HFF-Myc (cell line): ENCODE measurements at places on chromosomes 5 and 9.

DNA sequence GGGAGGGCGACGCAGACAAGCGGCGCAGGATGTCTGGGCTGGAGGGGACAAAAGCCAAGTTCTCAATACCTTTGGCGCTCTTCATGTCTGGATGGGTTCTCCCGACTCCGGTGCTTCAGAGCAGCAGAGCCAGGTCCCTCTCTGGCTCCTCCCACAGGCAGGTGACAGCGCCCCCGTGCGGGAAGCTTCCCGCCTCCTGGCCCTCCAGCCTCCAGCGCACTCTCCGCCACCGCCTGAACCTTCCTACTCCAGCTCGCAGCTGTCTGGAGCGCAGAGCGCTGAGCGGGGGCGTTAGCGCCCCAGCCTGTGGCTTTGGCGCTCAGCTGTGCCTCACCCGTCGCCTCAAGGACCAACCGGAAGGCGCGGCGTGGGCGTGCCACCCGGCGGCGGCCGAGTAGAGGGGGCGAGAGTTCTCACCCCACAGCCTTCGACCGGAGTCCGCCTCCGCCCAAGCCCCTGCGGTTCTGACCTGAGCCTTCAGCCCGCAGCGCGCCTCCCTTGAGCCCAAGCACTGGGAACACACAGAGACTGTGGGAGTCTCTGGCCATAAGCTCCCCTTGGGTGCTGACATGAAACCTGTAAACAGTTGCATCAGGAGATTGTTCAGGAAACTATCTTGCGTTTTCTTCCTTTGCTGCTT lies at the start of gene SLCO4C1:
Gene SLCO4C1, minus strand, starts transcription at position 107 of the 640 bp plus-strand sequence. Its CDS starts 22 bp downstream, at position 85.
- DNase-seq, result no peak

GRCh38 chr9:94632737-94633136 lies 6.6 kb downstream of the FBP1 start:
- DNase-seq, result no peak

- DNase-seq, result no peak
These were observed 14.3 kb downstream of the OTULINL start for GRCh38 chr5:14595891-14596290.

DNA sequence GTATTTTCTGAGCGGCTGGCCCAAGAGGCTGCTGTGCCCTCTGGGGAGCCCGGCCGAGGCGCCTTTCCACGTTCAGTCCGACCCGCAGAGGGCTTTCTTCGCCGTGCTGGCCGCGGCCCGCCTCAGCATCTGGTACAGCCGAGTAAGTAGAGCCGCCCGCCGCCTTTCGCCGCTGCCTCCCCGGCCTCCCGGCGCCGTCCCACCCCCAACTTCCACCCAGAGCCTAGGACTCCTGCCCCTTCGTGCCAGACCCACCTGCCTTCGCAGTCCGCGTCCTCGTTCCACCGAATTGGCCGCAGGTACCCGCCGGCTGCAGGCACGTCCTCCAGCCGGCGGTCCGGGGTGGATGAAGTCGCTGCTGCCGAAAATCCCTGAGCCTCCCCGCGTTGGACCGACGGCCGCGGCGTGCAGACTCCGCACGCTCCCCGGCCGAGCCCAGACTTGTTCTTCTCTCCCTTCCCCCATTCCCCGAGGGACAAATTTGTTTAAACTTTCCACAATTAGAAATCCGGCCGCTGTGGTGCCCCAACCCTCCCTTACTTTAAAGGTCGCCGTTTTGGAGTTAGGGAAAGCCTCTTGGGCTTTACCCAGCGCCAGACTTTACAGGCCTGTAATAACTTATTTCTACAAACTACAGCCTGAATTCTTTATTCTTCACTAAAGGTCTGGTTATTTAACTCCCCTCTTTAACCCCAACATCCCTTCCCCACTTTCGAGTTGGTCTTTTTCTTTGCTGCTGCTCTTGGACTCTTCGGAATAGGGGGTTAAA lies 589 bp downstream of the RIC1 start:
- DNase-seq, result no peak

DNA sequence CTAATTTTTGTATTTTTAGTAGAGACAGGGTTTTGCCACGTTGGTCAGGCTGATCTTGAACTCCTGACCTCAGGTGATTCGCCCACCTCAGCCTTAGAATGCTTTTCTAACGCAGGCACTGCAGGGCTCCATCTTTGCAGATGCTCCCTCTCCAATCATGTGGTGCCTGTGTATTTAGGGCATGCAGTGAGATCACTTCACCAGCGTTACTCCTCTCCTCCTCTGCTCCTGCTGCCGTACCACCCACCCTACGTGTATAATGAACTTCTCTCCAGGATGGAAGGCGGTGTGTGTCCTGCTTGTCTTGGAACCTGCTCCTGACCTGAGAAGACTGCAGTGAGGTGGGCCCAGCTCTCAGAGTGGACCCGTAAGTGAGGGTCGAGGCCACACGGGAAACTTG lies 13.6 kb upstream of the CFAP157 start:
- no peak for DNase-seq

DNA sequence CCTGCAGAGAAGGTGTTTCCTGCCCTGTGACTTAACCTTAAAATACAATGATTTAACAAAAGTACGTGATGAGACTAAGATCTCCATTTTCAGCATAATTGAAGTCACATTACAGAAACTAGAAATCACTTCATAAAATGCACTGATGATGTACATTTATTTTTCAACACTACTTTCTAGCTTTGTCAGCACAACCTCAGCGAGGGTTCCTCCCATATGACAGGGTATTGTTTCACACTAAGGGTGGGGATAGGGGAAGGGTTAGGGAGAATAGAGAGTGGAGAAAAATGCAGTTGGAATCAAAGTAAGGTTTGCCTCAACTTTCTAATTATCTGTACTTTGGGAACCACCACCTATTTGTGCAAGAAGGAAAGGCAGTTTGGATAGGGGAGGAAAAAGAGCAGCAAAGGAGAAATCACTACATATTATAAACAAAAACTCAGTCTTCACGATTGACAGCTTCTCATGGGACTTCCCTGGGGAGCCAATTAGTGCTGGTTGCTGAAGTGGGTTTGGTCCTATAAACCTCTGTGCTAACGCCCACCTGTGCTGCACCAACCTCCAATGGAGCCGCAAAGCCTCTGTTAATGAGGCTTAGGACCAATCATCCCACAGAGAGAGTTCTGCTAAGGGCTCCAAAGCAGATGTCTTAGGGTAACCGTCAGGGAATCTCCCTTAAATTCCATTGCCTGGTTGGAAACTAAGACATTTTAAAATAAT lies 369.2 kb upstream of the PDE4D start:
- DNase-seq, result no peak

DNA sequence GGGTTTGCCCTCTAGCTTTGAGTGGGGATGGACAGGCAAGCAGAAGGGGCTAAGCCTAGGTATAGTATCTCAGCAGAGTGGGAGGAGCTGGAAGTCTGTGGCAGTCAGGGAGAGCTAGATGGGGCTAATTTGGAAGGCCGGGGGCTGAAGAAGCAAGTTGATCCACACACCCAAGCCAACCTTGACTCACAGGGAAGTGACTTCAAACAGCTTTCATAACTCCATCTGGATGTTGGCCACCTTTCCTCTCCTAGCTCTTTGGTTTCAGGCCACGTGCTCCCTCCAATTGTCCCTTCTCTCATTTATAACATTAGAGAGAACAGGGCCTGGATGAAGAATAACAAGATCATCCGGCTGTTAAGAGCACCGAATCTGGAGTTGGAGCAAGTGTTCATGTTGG lies 36.8 kb downstream of the EGR1 start:
- DNase-seq, result no peak

DNA sequence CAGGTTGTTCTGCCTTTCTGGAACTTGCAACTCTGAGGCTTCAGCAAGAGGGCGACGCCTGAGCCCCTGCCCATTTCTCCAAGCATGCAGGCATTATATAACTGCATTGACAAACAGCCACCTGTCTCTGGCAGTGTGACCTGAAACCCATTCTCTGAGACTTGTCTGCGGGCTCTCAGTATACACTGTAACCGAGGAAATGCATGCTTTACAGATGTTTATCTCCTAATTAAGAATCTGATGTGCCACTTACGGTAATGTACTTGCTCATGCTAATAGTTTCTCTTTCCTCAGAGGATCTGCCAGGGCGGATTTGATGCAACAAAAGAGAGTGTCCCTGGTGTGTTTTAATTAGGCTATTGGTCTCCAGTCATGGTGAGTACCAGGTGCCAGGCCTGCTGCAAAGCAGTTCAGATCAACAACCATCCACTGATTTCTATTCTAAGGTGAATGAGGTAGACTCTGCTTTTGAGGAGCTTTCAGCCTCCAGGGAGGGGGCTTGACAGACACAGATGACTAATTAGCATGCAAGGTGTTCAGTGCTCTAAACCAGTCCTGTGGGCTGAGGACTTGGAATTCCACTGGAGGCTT lies 593.7 kb upstream of the KLF4 start:
- DNase-seq, result no peak

GRCh38 chr5:172886476-172886875 lies 52.4 kb downstream of the ERGIC1 start:
- no peak for DNase-seq

- DNase-seq, result no peak
These were observed 16.0 kb downstream of the TRAF1 start for GRCh38 chr9:120910643-120911042.

GRCh38 chr5:107090506-107090905 lies 580.2 kb downstream of the EFNA5 start:
- DNase-seq, result no peak

GRCh38 chr5:152349683-152350526 lies 55.2 kb downstream of the NMUR2 start:
- DNase-seq, result no peak

DNA sequence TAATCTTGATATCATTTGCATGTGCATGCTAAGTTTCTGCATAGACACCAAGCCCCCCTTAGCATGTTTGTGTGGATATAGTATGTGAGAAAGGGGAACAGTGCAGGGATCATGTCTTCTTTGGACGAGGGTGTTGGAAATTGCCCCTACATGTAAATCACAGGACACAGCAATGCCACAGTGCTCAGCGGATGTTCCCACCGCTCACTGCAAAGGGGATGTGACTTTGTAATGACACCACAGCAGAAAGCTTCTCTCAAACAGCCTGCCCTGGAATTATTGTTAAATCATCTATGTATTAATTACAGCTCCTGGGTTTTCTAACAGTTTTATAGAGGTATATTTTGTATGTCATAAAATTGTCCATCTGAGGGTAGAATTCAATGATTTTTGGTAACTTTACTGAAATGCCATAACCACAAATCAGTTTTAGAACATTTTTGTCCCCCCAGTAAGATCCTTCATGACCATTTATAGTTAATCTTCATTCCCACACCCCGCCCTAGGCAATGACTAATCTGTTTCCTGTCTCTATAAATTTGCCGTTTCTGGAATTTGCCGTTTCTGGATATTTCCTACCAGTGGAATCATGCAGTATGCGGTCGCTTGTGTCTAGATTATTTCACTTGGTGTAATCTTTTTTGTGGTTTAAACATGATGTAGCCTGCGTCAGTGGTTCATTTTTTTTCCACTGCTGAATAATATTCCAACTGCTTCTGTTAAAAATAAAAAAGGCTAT lies 648.5 kb upstream of the WWC1 start:
- DNase-seq, result peak; percentile 80

DNA sequence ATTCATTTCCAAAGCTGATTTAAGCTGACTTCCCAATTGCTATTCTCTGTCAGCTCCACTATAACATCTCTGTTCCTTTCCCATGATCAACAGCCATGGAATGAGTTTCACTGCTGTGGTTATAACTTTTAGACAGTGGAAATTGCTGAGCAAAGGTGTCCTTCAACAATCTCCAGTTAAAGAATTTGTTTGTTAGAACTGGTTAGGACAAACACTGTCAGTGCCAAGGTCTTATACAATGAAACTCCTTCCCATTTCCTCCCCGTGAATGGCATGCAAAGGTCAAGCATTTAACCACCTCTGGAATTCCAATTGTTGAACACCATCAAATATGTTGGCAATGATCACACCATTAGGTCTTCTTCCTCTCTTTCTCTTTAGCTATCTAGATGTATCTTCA lies 45.7 kb upstream of the GHR start:
- no peak for DNase-seq

DNA sequence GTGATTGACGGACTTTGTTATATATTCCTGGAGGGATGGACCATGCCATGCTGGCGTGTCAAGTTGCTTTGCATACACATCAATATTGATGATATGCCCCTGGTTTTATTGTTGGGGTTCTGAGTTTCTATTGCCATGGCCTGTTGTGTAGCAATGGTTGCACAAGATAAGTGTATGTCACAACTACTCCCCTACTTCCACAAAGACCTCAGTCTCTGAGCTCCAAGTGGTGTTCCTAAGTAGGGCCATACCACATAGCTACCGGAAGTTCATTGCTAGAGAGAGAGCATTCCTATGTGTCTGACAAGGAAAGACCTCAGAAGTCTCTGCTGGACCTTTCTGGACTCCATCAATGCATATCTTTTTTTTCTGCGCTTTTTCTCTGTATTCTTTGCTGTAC lies 19.8 kb downstream of the TXNDC8 start:
- no peak for DNase-seq

GRCh38 chr9:13139641-13140171 lies 139.8 kb downstream of the MPDZ start:
- peak; percentile 61 for DNase-seq

- no peak for DNase-seq
These were observed 7.3 kb downstream of the PRR7 start for GRCh38 chr5:177453852-177454396.

- DNase-seq, result no peak
These were observed 17.3 kb upstream of the RNU6ATAC start for GRCh38 chr9:134181648-134182034.

GRCh38 chr5:117212866-117213265 lies 638.2 kb upstream of the SEMA6A start:
- DNase-seq, result no peak

DNA sequence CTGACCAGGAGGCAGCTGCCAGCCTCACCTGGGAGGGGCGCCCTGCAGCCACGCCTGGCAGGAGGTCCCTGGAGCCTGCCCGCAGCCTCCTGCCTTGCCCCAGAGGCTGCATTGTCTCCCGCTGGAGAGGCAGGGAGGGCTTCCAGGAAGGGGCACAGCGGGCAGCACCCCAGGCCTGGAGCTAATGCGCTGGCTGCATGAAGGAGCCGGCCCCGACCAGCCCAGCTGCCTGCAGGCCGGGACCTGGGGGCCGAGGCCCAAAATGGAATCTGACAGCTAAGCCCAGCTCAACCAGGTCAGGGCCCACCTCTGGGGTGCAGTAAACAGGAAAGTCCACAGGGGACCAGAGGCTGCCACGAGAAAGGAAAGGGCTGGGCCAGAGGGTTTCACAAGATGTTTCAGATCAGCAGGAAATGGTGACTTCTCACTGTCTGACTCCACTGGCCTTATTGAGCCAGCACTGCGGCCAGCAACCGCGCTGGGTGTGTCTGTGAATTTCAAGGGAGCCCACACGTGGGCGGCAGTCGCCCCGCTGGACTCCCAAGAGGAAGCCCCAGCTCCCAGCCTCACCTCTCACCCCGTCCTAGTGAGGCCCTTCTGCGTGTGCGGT lies 18.6 kb upstream of the NOTCH1 start:
- no peak for DNase-seq

GRCh38 chr5:2747363-2748162 lies 3.9 kb downstream of the IRX2 start:
- no peak for DNase-seq

DNA sequence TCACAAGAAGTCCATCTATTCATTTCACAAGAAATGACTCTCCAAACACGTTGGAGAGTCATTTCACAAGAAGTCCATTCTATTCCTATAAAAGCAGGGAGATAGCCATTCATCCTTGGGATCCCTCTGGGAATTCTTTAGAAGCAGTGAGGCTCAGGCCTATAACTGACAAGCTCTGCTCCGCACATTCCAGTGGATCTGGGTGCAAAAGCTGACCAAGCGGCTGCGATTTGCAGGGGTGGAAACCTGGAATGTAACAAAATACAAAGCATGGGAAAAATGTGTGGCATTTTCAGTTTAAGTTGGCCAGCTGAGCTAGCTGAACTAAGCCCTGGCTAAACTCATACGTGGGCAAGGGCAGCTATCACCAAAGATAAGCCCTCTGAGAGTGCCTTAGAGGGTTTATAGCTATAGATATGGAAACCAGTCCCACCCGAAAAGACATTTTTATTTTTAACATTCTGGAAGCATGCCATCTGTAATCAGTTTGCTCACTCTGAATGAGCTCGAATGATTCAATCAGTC lies 8.7 kb downstream of the TAS2R1 start:
- no peak for DNase-seq
